ENCODE measurements at places on chromosomes 13 and 19.

- H3K27ac ChIP-seq = no peak overlapping the region
- no peaks in the 10 kb centered on the region for H3K4me1 ChIP-seq
- no peak for DNase-seq
- H3K27me3 ChIP-seq = peaks cover 4% of the 10 kb centered on the region
- H3K4me3 ChIP-seq = no peak overlapping the region
Observed at GRCh38 chr13:98722958-98723357, 29.5 kb downstream of the SLC15A1 start.

DNA sequence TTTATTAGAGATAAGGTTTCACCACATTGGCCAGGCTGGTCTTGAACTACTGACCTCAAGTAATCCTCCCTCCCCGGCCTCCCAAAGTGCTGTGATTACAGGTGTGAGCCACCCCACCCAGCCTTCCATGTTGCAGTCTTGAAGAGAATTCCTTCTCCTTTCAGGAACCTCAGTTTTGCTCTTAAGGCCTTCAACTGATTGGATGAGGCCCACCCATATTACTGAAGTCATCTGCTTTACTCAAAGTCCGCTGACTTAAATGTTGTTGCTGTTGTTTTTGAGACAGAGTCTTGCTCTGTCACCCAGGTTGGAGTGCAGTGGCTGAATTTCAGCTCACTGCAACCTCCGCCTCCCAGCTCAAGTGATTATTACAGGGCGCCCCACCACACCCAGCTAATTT lies 33.5 kb downstream of the RASL11A start:
- no peaks in the 10 kb centered on the region for H3K36me3 ChIP-seq
- peaks cover 50% of the 10 kb centered on the region for H3K4me1 ChIP-seq
- no peak overlapping the region for H3K4me3 ChIP-seq
- no peak overlapping the region for H3K27ac ChIP-seq
- H3K27me3 ChIP-seq = no peaks in the 10 kb centered on the region
- no peak for DNase-seq

DNA sequence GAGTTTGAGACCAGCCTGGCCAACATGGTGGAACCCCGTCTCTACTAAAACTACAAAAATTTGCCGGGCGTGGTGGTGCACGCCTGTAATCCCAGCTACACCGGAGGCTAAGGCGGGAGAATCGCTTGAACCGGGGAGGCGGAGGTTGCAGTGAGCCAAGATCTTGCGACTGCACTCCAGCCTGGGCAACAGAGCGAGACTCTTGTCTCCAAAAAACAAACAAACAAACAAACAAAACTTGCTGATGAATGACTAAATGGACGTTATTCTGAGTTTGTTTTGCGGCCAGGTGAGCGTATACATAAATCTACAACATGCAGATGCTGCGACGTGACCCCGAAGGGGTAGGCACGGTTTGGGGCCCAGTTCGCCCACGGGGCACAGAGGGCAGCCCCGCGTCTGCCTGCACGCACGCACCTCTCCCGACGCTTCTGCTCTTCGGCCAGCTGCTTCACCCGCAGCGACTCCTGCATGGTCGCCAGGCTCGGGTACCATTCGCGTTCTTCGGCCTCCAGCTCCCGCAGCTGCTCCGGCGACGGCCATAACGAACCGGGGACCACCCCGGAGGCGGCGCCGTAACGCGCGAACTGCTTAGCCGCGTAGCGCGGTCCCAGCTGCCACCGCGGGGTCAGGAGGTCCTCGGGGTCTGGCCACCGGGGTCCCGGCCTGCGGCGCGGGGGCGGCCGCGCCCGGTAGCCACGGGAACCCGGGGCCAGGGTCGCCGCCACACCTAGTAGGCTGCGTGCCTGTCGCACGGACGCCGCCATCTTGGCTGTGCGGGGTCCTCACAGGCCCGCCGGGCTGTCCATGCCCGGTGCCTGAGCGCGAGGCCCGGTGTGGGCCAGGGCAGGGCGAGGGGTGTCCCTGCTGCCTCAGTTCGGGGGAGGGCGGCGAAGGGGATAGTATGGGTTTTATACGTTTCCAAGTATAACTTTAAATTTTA lies at the start of gene GADD45GIP1:
GADD45GIP1 (minus strand) TSS at position 778 of the 943 bp plus-strand sequence; CDS start at position 767, 11 bp downstream.
- peak; percentile 82 for DNase-seq
- H3K4me1 ChIP-seq = peaks cover 26% of the 10 kb centered on the region
- peak within 1 kb of the TSS; percentile 90 for H3K27ac ChIP-seq
- peak within 1 kb of the TSS; percentile 75 for H3K4me3 ChIP-seq
- no peaks in the 10 kb centered on the region for H3K36me3 ChIP-seq

- peaks cover 4% of the 10 kb centered on the region for H3K36me3 ChIP-seq
- no peak for DNase-seq
Observed at GRCh38 chr19:19645233-19645870, 1.9 kb upstream of the GMIP start.

DNA sequence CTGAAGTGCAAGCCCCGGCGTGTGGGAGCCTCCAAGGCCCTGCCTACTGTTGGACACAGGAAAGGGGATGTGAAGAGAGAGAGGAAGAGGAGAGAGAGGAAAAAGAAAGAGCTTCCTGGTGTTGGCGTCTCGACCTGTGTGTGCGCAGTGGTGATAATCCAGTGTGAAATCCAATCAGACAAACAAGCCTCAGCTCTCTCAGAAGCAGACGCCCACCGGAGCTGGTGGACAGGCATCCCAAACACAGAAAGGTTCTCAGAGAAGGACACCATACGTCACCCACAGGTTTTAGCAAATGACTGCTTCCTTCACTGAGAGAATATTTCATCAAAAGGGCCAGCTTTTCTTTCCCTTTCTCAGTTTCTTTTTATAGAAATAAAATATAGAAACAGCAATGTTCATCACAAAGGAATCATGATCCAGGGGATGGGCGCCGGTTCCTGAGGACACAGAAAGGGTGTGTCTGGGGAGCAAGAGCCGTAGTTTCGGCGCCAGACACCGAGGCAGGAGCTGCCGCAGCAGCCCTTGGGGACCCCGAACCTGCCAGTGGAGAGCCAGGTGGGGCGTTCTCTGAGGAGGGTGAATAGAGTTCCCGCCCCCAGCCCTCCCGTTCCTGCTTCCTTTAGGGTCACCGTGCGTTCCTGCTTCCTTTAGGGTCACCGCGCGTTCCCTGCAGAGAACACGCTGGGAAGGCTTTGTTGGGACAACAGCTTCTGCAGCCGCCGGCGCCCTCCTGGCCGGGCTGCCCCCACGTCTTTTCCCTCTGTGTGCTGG lies 145.8 kb upstream of the SOX1 start:
- no peak overlapping the region for H3K4me3 ChIP-seq
- H3K27ac ChIP-seq = no peak overlapping the region
- no peaks in the 10 kb centered on the region for H3K36me3 ChIP-seq
- DNase-seq = peak; percentile 27
- peaks cover 24% of the 10 kb centered on the region for H3K27me3 ChIP-seq
- peaks cover 2% of the 10 kb centered on the region for H3K4me1 ChIP-seq

GRCh38 chr13:112616586-112617362 lies 28.8 kb upstream of the TUBGCP3 start:
- H3K27me3 ChIP-seq = peaks cover 19% of the 10 kb centered on the region
- no peaks in the 10 kb centered on the region for H3K4me1 ChIP-seq
- no peak for DNase-seq
- no peak overlapping the region for H3K27ac ChIP-seq

DNA sequence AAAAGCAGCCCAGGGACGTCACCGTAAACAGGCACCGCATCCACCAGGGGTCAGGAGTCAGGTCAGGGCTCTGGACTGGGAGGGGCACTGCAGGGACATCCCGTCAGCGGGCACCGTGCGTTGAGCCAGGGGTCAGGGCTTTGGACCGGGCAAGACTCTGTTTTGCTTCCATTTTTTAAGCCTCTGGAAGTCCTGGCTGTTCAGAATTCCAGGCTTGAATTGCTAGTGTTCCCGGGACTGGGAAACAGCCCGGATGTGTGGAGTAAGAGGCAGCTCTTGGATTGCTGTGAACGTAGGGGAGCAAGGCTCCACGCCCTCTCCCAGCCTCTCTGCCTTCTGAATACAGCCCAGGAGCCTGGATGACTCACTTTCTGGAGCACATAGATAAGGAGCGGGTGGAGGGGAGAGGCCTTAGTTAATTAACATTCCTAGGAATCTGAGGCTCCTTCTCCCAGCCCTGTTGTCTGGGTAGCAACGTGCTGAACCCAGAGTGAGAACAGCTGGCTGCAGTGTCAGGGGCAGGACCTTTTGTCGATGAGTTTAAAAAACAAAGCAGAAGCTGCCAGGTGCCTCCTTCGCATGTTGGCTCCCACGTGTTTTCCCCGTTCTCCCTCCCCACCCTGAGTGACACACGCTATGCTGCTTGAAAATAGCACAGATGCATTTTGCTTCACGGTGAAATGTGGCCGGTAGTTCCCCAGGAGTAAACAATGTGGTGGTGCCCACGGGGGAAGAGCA lies 21.9 kb downstream of the ATP11A start:
- H3K4me3 ChIP-seq = no peak overlapping the region
- peaks cover 10% of the 10 kb centered on the region for H3K4me1 ChIP-seq
- H3K27ac ChIP-seq = no peak overlapping the region
- no peak for DNase-seq
- no peaks in the 10 kb centered on the region for H3K27me3 ChIP-seq

- DNase-seq = no peak
- H3K4me3 ChIP-seq = no peak overlapping the region
- H3K4me1 ChIP-seq = no peaks in the 10 kb centered on the region
- no peaks in the 10 kb centered on the region for H3K36me3 ChIP-seq
- H3K27ac ChIP-seq = no peak overlapping the region
Observed at GRCh38 chr13:30082391-30082790, 225.0 kb downstream of the KATNAL1 start.

DNA sequence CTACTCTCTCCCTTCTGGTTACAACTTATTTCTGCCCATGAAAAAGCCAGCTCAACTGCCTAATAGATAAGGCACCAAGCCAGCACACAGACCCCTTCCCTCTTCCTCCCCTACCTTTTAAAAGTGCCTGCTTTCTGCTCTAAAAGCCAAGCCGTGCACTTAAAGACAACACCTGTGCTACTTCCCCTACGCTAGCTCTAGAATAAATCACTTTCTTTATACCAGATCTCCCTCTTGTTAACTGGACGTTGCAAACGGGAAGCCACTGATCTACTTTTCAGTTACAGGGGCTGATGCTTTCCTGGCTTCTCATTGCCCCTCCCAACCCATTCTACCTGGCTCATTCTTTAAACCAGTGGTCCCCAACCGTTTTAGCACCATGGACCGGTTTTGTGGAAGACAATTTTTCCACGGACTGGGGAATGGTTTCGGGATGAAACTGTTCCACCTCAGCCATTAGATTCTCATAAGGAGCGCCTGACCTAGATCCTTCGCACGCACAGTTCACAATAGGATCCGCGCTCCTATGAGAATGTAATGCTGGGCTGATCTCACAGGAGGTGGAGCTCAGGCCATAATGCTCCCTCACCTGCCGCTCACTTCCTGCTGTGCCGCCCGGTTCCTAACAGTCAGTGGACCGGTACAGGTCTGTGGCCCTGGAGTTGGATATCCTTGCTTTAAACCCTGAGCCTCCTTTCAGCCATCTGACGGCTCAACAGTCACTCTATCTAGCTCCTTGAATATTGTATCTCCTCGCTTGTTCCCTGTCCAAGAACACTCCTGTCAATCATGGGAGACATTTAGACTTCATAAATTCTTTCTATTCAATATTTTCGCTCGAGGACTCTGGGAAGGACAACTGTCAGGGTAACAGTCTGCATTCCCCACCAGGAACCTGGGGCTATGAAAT lies 841 bp upstream of the ZNF223 start:
- peak overlapping the region; percentile 93 for H3K4me3 ChIP-seq
- no peak for DNase-seq
- H3K27me3 ChIP-seq = peaks cover 7% of the 10 kb centered on the region
- peaks cover 32% of the 10 kb centered on the region for H3K4me1 ChIP-seq
- H3K27ac ChIP-seq = peak overlapping the region; percentile 82

DNA sequence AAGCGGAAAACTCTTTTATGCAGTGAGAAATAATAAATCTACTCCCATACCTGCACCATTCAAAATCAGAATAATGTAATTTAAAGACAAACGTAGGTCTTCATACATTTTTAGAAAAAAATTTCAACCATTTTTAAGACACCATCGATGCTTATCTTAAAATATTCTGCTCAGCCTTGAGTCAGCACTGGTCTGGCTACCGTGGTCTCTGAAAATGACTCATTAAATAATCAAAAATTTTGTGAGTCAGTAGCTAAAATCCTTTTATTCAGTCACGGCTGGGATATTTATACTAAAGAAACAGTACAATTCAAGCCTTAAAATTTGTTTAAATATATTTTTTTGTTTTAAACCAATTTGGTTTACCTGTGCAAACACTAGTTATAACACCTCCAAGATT lies 2862.8 kb upstream of the PCDH20 start:
- DNase-seq = no peak
- no peak overlapping the region for H3K27ac ChIP-seq
- H3K4me1 ChIP-seq = no peaks in the 10 kb centered on the region
- H3K36me3 ChIP-seq = no peaks in the 10 kb centered on the region

DNA sequence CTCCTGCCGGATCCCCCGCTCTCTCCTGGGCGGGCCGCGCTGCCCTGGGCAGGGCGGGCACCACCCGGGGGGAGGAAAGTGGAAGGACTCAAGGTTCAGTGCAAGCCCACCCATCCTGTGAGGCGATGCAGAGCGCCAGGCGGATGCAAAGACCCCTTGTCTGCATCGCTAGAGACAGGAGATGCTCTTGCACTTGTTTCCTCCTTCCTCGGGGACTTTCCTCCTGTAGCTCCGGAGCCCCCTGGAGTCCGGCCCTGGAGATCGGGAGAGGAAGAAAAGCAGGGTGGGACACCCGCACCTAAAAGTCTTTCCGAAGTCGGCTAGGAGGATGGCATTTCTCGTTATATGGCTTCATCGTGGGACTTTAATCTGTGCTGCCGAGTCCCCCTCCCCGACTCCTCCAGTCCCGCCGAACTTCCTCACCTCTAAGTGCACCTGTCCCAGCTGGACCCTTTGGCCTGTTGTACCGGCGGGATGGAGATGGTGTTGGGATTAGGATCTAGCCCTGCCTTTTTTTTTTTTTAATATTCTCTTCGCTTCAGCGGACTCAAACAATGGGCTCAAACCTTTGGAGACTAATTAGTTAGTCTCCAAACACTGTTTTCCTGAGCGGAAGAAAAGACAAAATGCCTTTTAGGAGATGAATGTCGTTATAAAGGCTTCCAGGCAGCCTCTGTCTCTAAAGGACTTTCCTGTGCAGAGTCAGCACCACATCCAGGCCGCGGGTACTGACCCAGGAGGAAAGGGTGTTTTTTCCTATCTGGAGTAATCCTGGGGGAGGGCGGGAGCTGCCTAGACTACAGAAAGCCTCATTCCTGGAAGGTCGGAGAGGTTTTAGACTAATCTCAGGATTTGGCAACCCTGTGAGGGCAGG lies 725 bp downstream of the FAM124A start:
- no peaks in the 10 kb centered on the region for H3K36me3 ChIP-seq
- peaks cover 49% of the 10 kb centered on the region for H3K27me3 ChIP-seq
- H3K4me1 ChIP-seq = no peaks in the 10 kb centered on the region

Measured in naive thymus-derived CD8-positive, alpha-beta T cell (primary cell).